Stimulated activated CD4-positive, alpha-beta T cell treated with anti-CD3 and anti-CD28 coated beads, Interleukin-15, amount 100 ng/mL, for 1 hour (primary cell): ENCODE measurements at places on chromosomes 6 and 20.
A peak's percentile ranks its signal among the peaks of the same experiment; 100 is the strongest.

- peak; percentile 44 for DNase-seq
These were observed 48.1 kb downstream of the NOL4L start for GRCh38 chr20:32536851-32537656.

- no peak for DNase-seq
These were observed 66.0 kb downstream of the DTD1 start for GRCh38 chr20:18653736-18654447.

DNA sequence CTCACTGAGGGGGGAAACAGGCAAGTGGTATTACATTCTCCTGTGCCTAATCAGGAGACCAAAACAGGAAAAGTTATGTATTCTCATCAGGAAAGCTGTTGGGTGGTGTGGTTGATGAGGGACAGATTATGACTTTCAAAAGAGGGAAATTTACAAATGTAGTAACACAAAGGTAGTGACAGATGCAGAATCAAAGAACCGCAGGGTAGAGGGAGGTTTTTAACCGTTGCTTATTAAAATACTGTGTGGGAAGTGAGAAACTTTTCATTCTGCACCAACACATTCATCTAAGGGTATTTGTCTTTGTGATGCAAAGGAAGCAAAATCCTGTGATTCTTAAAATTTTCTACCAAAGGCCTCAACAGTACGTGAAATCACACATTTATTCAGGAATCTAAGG lies 288.2 kb upstream of the MAN1A1 start:
- no peak for DNase-seq

DNA sequence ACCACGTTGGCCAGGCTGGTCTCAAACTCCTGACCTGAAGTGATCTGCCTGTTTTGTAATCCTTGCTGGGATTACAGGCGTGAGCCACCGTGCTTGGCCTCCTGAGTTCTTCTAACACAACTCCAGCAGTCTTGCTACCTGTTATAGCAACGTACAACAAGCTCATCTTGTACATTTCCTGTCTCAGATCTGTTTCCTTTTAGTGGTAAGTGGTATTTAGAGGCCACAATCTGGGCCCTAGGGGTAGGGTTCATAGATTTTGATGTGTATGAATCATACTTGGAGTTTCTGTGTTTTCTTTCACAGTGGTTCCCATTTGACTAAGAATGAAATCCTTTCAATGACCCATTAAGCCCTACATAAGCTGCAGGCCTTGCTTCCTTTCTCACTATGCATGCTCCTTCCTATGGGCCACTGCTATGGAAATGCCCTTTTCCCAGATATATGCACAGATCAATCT lies 27.1 kb upstream of the SYNCRIP start:
- DNase-seq = no peak

- no peak for DNase-seq
These were observed 122.1 kb upstream of the SLC22A23 start for GRCh38 chr6:3578981-3579380.

DNA sequence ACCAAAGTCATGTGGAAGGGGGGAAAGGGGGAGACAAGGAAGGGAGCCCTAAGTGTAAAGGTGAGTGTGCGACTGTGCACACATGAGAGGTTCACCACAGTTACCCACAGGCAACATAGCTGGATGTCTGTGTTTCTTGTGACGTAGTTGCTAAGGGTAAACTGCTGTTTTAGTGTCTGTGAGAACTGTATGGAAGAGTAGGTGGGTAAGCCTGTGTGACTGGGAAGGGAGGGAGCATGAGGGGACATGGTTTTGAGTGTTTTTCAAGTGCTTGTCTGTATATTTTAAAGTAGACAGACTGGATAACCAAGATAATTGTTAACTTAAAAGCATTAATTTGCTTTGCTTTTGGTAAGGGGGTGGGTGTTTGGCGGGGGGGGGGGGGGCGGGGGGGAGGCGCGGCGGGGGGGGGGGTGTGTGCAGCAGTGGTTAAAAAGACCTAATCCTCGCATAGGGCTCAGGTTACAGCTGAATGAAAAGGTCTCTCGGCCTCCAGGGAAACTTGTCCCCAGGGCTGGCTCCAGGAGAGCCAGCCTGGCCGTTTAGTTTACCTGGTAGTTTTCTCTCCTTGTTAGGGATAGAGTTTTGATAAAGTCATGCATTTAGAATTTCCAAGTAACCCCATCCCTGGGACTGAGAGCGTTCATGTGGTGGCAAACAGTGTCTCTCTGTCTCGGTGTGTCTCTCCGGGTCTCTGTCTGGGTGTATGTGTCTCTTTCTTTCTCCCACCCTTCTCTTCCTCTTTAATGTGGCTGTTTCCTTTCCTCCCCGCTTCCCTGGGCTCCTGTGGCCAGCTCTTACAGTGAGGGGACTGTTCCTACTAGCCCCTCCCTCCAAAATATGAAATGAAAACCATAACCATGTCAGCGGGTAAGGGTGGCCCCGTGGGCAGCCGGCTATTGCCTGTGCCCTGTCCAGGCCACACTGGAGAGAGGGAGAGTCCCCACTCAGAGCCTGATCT lies 3.4 kb downstream of the SCUBE3 start:
- DNase-seq = no peak

DNA sequence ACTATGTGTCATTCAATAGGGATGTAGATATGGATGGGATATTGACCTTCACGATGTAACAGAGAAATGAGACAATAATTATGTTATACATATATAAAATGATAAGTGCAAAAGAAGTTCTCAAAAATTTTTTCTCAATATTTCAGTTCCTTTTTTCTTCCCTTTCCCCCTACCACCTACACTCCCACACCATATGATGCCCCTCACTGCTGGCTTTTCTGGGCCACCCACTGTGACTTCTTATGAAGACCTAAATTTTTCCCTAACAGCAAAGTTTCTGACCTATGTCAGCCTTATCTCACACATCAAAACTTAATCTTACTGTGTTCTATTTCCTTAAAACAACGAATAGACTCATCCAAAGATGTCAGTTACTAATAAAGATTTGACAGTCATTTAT lies 89.9 kb upstream of the MYLIP start:
- DNase-seq = no peak

- DNase-seq = no peak
These were observed 333.9 kb downstream of the TBC1D32 start for GRCh38 chr6:121000381-121000780.

GRCh38 chr6:79911992-79912391 lies 35.4 kb downstream of the ELOVL4 start:
- DNase-seq = no peak

DNA sequence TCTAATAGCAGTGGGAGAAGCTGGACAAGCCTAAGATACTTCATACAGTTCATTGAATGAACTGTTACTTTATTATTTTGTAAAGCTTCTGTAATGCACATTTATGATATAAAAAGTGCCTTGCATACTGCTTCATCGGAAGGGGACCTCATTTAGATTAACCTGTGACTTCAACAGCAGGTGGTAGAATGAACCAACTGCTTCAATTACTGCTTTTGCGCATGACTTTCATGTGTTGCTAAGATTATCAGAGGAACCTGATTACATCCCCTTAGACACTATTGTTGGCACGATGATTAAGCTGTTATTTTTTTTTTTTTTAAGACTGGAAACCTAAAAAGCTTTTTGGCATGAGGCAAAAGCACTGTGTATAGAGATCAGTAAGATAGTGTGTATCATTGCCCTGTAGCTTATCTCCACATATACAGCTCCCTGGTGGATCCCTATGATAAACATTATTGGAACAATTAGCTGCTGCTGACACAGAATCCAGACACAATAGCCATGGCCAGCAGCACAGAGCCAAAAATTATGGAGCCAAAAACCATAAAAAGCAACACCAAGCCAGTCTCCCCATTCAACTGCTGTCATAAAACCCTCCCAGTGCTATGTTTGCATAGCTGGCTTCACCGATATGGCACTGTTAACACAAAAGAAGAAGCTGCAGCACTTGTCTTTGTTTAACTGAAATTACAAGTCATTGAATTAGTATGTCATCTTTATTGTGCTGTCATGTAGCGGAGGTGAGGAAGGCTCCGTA lies 731.6 kb upstream of the MMS22L start:
- no peak for DNase-seq

DNA sequence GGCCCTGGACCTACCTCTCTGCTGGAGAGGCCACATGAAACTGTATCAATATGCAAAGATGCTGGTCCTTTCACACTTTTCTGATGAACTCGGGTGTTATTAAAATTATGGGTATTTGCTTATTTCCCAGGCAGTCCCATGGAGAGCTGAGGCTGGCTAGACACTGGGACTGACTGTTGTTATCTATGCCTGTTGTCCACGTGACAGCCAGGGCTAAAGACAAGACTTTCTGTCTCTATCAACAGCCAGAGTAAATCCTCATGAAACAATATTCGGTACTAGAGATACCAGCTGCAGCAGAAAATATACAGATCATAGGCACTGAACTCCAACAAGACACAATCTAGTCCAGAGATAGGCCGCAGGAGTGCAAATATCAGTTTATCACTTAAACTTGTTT lies 236.4 kb downstream of the FOXA2 start:
- DNase-seq = no peak

DNA sequence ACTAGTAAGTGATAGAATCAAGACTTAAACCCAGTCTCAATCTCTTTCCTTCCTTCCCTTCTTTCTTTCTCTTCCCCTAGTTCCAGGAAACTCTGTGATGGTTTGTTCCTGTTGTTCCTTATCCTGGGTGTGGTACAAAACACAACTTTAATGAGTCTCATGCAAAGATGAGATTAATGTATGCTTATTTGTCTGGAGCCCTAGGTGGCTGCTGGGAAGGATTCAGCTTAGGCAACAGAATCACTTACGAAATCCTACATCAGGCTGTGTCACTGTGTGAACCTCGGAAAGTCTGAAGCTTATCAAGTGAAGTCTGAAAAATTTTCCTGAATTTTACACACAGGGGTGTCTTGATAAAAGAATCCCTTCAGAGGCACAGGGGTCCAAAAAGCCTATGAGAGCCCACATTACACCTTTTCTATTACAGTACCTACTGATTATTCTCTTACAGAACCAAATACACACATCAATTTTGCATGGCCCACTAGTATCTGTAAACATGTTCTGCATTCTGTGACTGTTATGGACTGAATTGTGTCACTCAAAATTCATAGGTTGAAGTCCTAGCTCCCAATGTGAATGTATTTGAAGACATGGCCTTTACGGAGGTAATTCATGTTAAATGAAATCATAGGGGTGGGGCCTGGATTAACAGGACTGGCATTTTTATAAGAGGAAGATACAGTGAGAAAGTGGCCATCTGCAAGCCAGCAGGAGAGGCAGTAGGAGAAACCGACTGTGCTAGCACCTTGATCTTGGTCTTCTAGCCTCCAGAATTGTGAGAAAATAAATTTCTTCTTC lies 144.7 kb downstream of the MYB start:
- no peak for DNase-seq
